LNCaP clone FGC (cell line): ENCODE measurements at places on chromosomes 6 and 20.

DNA sequence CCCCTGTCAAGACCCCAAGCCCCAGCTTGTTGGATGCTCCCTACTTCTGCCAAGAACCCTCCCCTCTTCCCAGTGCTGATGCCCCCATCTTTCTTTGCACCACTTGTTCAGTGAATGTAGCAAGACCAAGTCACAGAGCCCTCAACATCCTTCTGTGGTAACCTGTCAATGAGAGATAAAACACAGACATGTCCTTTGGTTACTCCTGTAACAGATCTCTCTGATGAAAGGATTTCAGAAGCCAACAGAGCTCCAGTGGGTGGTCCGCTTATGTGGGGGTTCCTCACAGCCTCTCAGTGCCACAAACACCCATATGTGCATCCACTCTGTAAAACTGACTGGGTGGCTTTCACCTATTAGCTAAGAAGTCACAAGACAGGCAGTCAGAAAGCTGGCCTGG lies 93.2 kb upstream of the CST7 start:
- no peak for DNase-seq

DNA sequence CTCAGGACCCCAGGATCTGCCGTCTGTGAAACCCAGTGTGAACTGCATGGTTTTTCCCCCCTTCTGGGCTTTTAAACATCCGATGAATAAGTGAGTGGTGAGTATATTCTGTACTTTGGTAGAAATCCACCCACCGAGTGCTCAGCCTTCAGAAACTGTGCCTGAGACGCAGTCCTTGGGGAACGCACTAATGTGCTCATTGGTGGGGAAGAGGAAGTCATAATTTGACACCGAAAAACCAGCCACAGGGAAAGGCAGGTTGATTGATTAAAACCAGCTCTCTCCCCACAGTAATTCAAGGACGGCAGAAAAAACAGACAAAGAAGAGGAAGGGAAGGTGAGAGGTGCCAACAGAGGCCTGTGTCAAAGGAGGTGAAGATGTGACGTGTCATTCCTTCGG lies 21.7 kb downstream of the EDN3 start:
- DNase-seq, result no peak

GRCh38 chr6:17419189-17419575 lies 25.8 kb downstream of the CAP2 start:
- DNase-seq, result no peak

- DNase-seq, result no peak
Observed at GRCh38 chr6:150719831-150720230, 120.1 kb downstream of the PLEKHG1 start.

DNA sequence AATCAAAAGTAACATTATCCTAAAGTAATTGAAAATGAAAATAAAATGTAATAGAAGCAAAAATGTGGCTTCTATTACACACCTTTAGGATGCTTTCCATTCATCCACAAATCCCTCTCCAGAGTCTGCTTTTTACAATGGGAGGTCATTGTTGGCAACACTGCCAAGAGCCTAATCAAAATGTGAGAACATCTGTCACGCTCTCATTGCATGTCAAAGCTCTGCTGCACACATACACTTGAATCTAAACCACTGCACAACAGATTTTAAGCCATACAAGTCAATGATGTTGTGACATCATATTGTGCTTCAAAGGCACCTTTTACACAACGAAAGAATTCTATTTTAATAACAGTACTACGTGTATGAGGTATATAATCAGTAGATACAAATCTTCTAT lies 82.1 kb downstream of the PREP start:
- no peak for DNase-seq

- DNase-seq, result no peak
Observed at GRCh38 chr6:166411721-166412151, 29.0 kb upstream of the MPC1 start.

GRCh38 chr6:33620158-33620855 lies 815 bp upstream of the ITPR3 start:
- no peak for DNase-seq

- no peak for DNase-seq
Observed at GRCh38 chr20:22524393-22525015, 59.9 kb downstream of the FOXA2 start.

DNA sequence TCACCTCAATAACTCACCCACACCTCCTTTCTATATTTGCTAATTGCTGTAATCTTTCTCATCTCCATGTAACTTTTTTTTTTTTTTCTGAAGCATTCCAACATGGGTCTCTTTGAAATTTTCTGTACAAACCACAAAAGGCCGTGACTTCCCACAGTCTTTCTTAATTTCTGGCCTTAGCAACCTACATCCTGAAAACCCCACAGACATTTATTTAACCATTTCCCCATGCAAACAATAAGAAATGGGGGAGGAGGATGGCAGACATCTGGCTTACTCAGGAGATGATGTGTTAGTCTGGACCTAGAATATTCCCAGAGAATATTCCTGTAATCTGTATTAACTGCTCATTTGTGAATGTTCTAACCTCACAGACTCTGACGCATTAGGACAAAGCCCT lies 57.6 kb downstream of the MEP1A start:
- no peak for DNase-seq

DNA sequence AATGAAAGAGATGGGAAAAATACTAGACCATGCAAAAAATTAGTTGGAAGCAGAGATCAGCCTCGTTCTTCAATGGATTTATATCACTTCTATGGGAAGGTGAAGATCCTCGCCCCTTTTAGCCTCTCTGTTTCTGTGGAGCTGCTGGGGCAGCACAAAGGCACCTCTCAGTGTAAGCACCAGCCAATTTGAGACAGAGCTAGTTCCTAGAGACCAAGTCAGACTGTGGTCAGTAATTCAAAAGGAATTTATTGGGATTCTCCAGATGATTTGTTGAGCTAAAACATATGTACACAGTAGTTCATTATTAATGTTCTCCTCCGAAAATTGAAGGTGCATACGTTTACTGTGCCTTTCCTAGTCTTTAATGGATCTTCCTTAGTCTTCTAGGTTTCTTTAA lies 42.4 kb downstream of the SCGN start:
- DNase-seq, result no peak

DNA sequence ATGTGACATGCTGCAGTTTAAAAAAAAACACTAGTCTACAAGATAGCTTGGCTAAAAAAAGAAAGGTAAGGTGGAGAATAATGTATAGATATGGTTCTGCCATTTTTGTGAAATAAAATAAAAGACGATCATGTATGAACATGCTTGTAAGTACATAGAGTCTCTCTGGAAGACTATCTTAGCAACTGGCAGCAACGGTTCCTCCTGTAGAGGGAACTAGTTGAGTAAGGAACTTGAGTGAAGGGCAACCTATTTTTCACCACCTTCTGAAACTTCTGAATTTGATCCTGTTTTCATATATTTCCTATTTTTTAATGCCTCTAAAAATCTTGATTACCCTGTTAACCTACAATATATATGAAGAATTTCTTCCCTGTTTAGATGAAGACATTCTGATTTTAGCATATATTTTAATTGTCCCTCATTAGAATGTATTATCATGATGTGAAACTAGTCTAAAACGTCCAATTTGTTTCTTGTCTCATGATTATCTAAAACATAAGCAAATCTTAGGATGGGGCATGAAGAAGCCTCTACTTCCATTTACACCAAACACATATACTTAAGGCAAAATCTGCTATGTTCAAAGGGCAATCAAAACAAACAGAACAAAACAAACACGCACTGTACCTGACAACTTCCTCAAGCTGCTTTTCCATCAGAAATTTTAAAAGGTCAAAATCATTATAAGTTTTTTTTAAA lies 202.5 kb downstream of the ISM1 start:
- no peak for DNase-seq

DNA sequence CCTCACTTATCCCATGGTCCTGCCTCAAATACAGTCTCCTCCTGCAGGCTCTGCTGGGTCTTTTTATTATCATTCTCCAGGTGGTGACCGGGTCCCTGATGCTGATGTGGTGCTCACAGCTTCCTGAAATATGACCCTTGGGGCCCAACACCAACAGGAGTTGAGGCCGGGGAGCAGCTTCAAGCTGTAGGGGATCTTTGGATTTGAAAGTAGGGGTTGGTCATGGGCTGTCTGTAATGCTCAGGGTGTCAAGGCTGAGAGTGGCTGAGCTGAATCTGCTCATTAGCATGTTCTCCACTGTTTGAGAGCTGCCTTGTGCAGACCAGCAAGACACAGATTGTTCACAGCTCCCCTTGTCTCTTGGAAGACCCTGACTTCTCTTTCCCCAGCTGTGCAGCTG lies 35.5 kb downstream of the HLA-F start:
- no peak for DNase-seq

GRCh38 chr6:16671302-16672289 lies 89.7 kb downstream of the ATXN1 start:
- no peak for DNase-seq

GRCh38 chr6:142482974-142483373 lies 181.2 kb downstream of the ADGRG6 start:
- DNase-seq, result no peak

DNA sequence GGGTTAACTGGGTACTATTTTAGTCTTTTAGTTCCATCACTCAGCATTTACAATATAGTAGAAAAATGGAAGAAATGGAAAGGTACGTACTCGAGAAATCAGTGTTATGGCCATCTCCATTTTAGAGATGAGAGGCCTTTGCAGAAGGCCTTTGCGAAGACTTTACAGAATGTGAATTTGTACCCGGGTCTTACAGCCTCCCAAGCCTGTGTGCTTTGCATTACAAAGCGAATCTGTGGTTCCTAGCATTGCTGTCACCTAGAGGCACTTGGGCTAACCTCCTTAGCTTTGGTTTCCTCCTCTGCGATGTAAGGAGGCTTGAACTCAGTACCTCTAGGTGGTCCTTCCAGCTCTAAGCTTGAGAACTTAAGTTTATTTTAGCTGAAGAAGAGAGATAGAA lies 10.9 kb downstream of the VAPB start:
- DNase-seq, result no peak

- no peak for DNase-seq
Observed at GRCh38 chr6:16267428-16268263, 29.3 kb downstream of the GMPR start.

DNA sequence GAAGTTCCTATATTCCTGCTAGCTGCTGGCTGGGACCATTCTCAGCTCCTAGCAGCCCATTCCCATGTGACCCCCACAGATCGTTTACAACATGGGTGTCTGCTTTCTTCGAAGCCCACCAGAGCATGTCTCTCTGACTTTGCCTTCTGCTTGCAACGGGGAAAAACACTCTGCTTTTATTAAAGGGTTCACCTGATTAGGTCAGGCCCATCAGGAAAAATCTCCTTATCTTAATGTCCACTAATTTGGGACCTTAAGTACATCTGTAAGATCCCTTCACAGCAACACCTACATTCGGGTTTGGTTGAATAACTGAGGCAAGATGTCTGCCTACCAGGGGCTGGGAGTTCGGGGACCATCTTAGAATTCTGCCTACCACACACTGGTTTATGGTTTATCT lies 496.9 kb downstream of the CDKAL1 start:
- DNase-seq, result no peak

DNA sequence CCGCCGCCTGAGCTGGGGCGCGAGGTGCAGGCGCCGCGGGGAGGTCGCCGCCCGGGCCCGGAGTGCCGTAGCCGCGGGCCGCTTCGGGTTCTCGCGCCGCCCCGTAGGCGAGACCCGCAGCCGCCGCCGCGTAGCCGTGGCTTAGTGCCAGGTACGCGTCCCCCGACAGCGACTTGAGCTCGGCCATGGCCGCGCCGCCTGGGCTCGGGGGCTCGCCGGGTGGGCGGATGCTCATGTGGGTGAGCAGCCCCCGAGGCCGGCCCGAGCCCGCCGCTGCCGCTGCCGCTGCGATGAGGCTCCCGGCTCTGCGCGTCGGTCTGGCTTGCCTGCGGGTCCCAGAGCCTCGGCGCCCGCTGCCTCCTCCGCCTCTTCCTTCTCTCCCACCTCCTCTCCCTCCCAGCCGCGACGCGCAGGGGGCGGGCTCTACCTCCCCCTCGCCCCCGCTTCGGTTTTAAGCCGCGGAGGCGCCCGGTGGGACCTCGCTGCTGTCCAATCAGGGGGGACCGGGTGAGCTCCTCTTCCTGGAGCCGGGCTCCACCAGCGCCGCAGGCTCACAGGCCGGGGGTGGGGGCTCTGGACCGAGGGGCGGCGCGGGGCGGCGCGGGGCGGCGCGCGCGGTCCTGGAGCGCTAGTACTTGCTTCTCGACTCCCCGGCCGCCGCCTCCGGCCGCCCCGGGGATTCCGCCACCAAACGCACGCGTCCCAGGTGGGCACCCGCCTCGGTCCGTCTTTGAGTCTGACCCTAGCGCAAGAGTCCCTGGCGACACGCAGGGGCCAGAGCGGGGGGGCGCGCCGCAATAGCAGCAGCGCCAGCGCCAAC lies at the start of gene BHLHE23:
TSS of gene BHLHE23 (minus strand) at position 425 of the 820 bp plus-strand sequence. CDS start at position 235, 190 bp downstream.
- no peak for DNase-seq

GRCh38 chr6:41748542-41748941 lies 1.3 kb upstream of the PGC start:
- DNase-seq, result no peak

- peak; percentile 92 for DNase-seq
Observed at GRCh38 chr6:47534063-47534462, 56.5 kb downstream of the CD2AP start.

DNA sequence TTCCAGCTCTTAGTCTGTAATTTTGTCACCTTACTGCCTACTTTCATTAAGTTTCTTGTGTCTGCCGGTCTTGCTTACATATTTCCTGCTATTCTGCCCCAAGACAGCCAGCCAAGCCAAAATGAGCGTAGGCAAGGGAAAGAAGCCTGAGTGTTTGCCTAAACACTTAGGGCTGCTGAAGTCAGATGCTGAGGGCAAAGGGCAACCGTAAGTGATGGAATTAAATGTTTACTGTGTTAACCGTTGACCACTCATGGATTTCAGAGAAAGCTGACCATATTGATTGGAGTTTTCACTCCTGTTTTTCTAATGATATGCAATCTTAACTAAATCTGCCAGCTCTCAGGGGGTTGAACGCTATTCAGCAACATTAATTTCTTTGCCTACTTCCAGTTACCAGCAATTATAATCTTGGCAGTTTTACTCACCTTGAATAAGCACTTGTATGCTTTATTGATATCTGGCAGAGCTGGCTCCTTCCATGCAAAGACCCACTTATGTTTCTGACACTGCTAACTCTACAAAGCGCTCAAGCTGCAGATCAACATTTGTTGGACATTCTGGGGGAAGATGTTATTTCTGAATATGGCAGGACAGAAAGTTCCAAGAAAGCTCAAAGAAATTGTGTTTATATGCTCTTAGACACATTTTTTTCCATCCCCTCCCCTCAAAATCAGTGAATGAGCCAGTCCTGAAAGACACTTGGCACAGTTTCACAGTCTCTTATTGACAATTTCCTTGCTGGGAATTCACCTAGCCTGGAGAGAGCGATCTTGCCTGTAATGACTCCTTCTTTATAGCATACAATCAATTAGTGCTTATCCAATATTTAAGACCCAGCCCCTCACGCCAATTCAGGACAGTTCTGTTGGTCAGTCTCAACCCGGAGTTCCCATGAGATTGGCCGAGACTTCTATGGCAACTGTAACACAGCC lies 183.8 kb downstream of the PLCB1 start:
- DNase-seq, result no peak

DNA sequence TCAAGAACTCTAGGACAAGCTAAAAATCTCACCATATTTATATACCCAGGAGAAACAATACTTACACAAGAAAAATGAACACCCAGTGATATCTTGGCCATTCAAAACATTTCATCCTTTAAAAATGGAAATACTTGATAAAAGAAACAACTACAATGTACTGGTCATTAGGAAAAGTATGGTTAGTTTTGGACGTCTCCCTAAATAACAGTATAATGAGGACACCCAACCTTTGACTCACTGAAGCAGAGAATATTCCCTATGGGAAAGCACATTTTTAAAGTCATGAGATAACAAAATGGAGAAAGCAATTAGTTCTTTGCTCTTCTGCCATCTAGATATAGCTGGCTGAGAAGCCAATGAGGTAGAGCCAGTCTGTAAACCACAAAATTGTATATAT lies 164.4 kb downstream of the TBX18 start:
- no peak for DNase-seq
